ENCODE measurements at places on chromosomes 12 and 14.
A peak's percentile ranks its signal among the peaks of the same experiment; 100 is the strongest.

- no peak for DNase-seq
These were observed 62.6 kb upstream of the BBS10 start for GRCh38 chr12:76410781-76411180.

- DNase-seq, result no peak
These were observed 60.9 kb upstream of the ARID2 start for GRCh38 chr12:45668641-45669040.

- no peak for DNase-seq
These were observed 15.1 kb downstream of the SUDS3 start for GRCh38 chr12:118391424-118391823.

DNA sequence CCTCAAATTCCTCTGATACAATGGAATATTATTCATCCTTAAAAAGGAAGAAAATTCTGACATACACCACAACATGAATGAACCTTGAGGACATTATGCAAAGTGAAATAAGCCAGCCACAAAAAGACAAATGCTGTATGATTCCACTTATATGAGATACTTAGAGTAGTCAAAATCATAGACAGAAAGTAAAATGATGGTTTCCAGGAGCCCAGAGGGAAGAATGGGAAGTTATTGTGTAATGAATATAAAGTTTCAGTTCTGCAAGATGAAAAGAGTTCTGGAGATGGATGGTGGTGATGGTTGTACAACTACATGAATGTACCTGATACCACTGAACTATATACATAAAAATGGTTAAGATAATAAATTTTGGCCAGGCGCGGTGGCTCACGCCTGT is 18.3 kb downstream of the VWF start:
- no peak for DNase-seq

DNA sequence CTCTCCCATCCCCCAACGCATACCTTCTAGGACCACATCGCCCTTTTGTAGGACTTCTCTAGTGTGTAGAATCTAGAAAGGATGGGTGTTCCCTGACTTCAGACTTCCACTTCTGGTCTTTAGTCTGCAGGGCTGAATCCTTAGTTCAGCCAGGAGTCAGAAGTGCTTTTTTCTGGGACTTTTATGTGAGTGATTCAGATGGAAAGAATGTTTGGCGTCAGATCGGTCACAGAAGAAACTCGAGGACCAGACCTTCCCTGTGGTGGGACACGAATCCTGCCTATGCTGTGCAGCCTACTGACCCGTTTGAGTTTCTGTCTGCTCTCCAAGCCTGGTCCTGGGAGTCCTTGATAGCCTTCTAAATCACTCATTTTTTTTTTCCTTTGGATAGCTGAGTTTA is 165.4 kb upstream of the SSTR1 start:
- no peak for DNase-seq

- DNase-seq, result no peak
These were observed 29.0 kb downstream of the CAPRIN2 start for GRCh38 chr12:30725739-30726138.

DNA sequence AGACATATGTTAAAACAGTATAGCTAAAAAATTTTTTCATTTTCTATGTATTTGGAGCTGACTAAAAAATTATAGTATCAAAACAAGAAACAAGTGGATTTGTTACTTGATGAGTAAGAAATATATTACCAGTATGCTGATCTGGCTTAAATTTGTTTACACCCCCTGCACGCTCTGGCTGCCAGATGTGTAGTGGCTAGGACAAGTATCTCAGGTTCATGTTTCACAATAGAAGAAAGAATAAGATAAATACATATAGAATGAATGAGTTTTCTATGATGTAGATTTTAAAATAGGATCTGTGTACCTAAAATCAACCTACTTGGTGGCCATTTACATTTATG is 13.1 kb downstream of the NAA30 start:
- no peak for DNase-seq

DNA sequence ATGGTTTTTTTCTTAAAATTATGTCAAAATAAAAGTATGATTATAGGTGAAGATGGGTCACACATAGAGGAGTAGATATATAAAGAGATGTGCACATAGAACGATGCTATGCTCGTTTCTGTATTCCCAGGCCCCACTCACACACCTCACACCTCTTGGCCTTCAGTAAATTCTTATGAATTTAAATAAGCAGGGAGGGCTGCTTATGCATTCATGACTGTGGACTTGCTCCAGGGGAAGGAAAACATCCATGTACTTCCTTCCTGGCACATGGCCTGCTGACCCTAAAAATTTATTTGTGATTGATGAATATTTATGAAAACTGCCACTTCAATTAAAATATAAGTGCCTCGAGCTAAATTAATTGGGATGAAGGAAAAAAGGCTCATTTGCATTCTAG is 1306.7 kb upstream of the TMEM132C start:
- DNase-seq, result no peak

DNA sequence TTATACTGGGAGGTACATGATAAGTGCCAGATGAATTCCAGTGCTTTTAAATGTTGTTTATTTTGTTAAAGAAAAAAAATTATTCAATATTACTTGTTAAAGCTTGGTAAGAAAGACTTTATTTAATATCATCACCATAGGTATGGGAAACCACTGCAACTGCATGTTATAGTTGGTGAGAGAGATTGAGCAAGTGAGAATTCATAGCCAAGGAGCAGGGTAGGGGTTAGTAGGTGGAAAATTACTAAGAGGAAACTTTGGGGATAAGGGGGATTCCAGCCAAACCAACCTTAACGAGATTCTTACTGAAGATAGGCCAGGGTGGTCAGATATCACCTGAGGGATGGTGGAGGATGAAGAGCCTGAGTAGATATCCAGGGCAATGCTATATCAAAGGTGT is 38.4 kb downstream of the SLC16A7 start:
- DNase-seq, result no peak

- DNase-seq, result no peak
These were observed 7.4 kb upstream of the GLRX5 start for GRCh38 chr14:95527387-95528002.

DNA sequence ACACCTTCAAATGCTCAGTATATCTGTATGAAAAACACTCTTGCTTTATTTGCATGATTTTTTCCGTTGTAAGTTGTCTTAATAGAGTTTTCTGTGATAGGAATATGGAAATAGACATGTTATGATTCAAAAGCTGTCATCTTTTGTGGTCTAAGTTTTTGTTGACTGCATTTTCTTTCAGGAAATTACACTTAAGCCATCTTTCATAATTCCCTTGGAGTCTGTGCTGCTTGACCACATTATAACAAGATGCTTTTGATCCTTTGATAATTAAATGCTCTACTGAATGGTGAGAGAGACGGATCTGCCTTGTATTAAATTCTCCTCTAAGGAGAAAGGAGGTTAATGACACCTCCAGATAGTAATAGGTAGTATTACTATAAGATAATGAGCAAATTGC is 272.8 kb upstream of the DAAM1 start:
- no peak for DNase-seq

- no peak for DNase-seq
These were observed 402.8 kb downstream of the BCAT1 start for GRCh38 chr12:24546084-24546483.

DNA sequence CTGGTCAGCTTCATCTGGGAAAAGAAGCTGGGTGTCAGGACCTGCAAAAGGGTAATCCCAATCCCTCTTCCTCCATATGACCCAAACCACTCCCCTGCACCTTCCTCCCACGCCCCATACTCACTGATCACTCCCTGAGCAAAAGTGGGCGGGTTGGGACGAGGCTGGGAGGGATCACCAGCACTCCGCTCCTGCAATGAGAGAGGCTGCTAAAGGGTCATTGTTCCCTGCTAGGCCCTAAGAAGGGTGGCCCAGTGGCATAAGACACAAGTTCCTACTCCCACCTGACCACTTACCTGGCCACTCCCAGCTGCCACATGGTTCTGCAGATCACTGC is 15.7 kb upstream of the PRKAG1 start:
- DNase-seq, result no peak

- no peak for DNase-seq
These were observed 111.2 kb downstream of the ITPR2 start for GRCh38 chr12:26721800-26722199.

DNA sequence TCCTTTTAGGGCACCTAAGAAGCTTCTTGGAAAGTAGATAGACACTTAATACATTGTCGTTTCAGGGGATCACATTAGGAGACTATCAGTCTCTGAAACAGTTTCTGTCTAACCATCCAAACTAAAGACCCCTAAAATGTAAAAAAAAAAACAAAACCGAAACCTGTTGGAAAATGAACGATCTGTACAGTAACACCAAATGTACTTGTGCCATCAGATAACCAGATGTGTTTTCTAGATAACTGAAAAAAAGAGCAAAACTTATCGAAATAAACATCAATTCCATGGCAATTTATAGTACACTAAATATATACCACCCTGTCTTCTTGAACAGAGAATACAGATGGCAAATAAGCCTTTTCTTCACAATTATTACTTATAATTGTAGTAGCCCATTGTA is 2.1 kb downstream of the LDHB start:
- no peak for DNase-seq

DNA sequence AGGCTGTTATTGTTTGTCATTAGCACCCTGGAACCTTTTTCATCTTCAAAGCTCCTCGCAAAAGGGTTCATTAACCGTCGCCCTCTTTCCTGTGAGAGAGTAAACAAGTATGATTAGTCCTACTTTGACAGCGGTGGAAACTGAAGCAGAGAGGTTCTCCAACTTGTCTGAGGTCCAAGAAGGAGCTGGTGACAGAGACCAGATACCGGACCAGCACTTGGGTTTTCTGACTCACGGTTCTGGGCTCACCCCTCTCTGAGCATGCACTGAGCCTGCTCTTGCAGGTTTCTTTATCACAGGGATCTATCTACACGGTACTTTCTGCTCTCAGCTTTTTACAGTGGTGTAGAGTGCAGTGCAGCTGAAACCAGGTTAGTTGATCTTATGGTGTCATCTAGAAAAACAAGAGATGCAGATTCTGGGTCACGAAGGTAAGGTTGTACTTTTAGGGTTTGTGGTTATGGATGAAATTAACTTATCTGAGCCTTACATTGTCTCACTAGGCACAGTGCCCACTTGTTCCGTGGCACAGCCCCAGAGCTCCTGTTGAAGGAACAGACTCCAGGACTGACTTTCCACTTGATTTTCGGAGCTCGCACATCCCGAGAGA is 62.1 kb downstream of the PPP2R5C start:
- peak; percentile 67 for DNase-seq

DNA sequence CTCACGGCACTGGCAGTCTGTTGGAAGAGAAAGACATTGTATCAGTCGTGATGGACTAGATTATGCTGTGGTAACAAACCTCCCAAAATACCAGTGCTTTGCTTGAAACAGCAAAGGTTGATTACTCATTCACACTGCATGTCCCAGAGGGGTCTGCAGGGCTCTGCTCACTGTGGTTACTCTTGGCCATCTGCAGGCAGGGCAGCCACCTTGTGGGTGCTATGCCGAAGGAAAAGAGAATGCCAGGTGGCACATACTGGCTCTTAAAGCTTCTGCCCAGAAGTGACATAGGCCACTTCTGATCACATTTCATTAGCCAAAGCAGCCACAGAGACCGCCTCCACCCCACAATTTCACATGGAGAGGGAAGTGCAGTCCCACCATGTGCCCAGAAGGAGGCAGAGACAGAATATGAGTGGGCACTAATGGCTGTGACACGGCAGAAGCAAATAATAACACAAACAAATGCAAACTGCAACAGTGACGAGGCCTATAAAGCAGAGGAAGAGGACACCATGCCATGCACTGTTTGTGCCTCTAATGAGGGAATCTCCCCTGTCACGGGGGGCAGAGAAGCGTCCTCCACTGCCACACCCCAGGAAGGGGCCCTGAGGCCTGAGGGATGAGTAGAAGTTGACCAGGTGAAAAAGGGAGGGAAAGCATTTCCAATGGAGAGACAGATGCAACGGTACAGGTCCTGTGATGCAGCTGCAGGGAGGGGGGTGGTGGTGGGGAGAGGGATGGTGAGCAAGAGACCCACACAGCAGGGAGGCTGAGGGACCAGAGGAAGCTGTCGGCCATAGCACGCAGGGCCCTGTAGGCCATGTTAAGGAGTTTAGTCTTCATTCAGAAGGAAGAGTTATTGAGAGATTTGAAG is 51.7 kb upstream of the KICS2 start:
- no peak for DNase-seq

DNA sequence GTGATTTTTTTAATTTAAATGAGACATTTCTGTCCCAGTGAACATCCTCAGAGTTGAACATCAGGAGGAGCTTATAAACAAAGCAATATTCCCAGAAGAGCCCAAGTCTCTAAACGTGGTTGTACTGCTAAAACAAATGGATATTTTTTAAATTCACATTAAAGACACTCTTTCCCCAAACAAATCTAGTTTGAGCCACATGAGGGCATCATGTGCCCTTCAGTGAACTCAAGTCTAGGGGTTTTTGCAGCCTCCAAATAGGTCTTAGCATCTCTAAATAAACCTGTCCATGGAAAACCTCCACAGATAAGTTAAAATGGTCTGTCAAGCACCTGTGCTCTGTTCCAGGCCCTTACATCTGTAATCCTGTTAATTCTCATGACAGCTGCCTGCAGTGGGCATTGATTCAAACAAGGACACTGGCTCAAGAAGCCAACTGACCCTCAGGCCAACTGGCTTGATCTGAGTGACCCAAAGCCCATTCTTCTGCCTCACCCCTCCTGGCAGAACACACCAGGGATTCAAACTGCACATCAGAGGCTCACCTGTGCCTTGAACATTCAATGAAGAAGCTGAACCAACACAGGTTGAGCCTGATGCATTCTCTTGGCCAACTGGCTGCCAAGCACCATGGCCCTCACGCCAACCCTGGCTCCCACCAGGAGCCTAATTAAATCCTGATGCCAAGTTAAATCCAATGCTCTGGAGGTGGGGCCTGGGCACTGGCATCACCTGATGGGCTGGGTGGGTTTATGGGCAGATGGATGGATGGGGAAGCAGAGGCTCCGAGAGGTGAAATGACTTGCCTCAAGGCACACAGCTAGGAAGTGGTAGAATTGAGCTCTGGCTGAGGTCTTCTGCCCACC is 8.6 kb downstream of the ISCU start:
- no peak for DNase-seq

GRCh38 chr12:70448371-70448770 is 82.3 kb downstream of the KCNMB4 start:
- no peak for DNase-seq

DNA sequence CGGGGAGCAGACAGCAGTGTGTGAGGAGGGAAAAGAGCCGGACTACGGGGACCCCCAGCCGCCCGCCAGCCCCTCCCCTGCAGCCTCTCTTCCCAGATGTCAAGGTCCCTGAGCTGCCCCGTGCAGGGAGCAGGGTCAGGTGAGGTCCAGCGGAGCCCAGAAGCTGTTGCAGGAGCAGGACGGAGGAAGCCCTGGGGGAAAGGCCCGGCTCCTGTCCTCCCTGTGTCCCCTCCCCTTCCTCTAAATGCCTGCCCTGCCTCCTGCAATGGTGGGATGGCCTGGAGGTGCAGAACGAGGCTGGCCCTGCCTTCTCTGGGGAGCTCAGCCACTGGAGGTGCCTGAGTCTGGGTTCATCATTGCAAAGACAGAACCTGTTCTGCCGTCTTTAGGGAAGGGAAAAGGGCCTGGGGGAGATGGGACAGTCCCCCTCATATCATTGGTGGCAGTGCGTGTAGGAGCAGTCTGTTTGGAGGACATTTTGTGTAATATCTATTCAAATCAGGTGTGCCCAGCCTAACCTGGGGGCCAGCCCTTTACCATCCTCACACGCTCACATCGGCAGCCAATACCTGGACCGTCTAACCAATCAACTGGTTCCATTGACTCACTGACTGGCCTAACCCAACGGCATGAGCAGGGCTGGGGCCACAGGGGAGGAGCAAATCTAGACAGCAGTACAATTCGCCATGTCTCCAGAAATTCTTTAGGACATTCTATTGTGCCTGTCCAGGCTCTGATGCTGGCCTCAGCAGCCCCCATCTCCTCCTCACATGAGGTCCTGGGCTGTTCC is 364.1 kb upstream of the SFSWAP start:
- DNase-seq, result no peak

All from stimulated activated CD8-positive, alpha-beta memory T cell treated with anti-CD3 and anti-CD28 coated beads, Interleukin-7, amount 100 ng/mL, for 4 hours (primary cell).